Eye (tissue), 1 donor: ENCODE measurements at places on chromosomes 1 and 21.

- no peak for DNase-seq
Measured at GRCh38 chr1:204112876-204113730, 38.7 kb downstream of the ETNK2 start.

GRCh38 chr1:39687243-39687642 is 4.0 kb downstream of the HPCAL4 start:
- DNase-seq: no peak

GRCh38 chr1:175400766-175401165 is 208.2 kb upstream of the KIAA0040 start:
- DNase-seq: no peak

DNA sequence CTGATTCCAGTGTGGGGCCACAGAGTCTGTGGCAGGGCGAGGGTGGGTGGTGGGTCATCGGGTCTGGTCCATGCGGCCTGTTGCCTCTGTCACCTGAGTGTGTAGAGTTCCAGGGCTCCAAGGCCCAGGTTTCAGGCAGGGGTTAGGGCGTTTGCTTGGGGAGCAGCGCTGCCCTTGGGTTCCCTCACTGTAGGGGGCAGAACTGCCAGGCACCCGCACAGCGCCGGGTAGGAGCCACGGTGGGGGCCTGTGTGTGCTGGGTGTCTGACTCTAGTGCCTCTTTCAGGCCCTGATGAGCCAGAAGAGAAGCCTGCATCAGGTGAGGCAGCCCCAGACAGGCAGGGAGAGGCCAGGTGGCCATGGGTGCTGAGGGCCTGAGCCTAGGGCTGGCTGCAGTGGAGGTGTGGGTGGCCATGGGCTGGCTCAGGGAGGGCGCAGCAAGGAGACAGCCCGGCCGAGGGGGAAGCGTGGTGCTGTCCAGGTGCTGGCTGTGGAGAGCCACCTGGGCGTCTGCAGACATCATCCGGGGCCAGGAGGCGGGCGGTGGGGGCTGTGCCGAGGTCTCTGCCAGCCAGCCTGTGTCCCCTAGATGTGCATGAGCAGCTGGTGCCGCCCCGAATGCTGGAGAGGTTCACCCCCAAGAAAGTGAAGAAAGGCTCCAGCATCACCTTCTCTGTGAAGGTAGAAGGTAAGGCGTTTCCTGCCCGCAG is 72.3 kb downstream of the TRIM11 start:
- no peak for DNase-seq

- peak; percentile 62 for DNase-seq
Measured at GRCh38 chr1:19645411-19646251, 1.5 kb downstream of the NBL1 start.

- no peak for DNase-seq
Measured at GRCh38 chr1:76073481-76073880, 1.1 kb upstream of the ST6GALNAC3 start.

GRCh38 chr1:230137337-230137815 is 70.3 kb downstream of the GALNT2 start:
- no peak for DNase-seq

DNA sequence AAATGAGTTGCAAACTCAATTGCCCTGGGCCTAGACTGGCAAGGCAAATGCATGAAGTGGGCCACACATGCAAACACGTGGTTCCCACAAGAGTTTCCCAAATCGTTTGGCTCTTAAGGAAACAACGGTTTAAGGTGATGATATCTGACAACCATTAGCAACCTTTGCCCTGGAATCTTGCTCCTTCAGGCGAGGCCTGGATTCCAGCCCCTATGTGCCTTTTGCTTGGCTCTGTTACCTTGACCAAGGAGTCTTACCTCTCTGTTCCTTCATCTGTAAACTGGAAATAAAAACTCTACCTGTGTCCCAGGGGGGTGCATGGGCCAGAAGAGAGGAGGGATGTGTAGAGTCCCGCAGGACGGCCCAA is 72.1 kb upstream of the CASZ1 start:
- DNase-seq: no peak

DNA sequence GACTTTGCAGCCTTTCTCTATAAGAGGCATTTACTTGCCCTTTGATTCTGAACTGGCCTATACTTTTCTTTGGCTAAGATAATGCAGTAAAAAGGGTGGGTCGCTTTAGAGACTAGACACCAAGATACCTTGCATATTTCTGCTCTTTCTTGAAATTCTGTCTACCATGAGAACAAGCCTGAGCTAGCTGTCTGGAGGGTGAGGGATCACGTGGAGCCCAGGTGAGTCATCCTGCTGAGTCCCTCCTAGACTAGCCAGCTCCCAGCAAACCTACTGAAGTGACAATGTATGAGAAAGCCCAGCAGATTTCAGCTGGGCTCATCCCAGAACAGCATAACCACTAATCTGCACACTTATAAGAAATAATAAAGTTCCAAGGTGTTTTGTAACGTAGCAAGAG is 408.0 kb upstream of the KAZN start:
- DNase-seq: no peak

GRCh38 chr1:187626056-187626455 is 797.3 kb downstream of the PLA2G4A start:
- no peak for DNase-seq

DNA sequence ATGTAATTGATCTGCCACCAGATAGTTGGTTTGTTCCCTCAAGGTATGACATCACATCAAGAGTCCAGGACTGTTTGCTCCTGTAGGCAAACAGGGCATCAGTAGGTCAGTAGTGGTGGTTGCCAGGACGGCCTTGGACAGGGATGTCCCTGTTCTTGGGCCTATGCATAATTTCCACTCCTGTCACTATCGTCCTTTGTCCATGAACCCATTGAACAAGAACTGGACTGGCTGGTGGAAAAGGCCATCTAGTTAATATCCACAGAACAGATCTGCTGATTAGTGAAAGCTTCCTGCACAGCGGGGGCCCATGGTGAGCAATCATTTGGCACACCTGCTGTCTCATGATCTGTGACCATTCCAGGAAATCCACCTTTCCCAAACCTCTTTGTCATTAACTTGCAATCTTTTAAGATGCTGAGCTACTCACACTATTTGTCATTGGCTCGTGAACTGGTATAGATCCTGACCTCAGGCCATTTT is 12.4 kb upstream of the BSDC1 start:
- DNase-seq: no peak

GRCh38 chr1:149843431-149844041 is 55.8 kb upstream of the BOLA1 start:
- DNase-seq: peak; percentile 75

DNA sequence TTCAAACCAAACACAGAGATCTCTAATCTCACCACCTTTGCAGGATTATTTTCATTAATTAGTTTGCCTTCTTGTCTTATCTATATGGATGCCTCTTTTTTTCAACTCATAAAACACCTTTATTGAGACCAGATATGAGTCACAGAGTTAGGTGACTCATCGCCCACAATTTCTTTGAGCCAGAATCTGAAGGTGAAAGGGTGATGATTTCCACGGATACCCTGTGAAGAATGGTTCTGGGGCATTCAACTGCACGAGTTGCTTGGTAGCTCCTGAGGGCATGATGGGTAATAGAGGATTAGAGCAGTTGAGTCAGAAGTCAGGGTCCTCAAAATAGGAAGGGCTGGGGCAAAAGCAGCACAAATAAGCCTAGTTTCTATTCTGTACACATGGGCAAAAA is 128.2 kb downstream of the TBX19 start:
- no peak for DNase-seq

- DNase-seq: peak; percentile 92
Measured at GRCh38 chr1:179809506-179810366, 66.6 kb downstream of the FAM163A start.

GRCh38 chr1:209432443-209432825 is 151.1 kb upstream of the CAMK1G start:
- no peak for DNase-seq

DNA sequence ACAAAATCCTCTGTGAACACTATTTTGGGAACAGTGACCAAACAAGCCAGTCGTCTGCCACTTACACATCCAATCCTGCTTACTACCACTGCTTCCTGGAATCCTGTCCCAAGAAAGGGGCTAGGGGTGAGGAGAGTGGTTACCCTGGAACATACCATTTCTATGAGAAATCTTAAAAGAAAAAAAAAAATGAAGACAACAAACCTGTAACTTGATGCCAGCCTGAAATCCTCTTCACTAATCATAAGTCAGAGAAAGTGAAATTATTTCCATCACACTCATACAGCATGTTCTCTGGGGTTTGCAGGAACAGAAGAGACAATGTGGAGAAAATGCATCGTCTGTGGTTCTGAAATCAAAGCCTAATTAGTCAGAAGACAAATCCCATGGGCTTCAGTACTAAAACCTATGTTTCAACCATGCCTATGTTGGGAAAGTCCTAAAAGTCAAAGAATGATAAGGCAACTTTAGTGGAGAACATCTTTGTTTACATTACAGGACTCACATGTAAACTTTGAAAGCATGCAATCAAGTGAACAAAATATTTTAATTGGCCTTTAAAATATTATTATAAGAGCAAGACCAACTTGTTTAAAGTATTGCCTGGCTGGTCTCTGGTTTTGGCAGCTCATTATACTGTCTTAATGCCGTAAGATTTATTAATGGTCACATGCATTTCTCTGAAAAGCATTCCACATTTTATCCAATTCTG is 220.7 kb downstream of the LTN1 start:
- peak; percentile 11 for DNase-seq

DNA sequence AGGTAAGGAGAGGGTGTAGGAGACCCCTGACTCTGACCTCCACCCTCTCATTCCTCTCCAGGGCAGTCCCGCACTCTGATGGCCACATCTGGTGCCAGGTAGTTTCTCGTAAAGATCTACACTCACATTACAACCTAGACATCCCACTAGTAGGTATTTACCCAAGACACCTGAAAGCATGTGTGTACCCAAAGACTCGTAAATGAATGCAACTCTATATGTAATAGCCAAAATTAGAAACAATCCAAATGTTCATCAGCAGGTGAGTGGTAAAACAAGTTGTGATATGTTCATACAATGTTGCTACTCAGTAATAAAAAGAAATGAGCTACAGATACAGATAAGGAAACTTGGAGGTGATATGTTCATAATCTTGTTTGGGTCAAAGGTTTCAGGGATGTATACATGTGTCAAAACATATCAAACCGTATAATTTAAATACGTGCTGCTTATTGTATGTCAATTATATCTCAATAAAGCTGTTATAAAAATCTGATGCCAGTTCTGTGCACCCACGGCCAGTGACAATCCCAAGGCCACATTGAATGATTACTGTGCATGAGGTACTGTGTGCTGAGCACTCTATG is 37.8 kb upstream of the SLC2A1 start:
- no peak for DNase-seq

DNA sequence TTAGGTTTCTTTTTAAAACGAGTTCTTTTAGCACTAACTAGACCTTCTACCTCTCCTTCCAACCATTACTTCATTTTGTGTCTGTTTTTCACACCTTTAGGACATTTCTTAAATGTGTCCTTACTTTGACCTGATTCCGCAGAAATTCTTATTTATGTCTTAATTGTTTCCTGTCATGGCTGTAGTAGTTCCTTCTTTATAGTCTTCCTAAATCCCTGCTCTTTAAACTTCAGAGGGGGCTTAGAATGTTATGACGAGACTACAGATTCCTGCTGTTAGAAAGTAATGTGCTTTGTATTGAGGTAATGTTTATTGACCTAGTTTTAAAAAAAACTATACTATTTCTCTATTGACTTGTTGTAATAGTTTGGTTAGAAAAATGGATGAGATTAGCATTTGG is 70.4 kb downstream of the HMCN1 start:
- no peak for DNase-seq

- DNase-seq: no peak
Measured at GRCh38 chr1:16275591-16275990, 38.6 kb upstream of the CPLANE2 start.

- no peak for DNase-seq
Measured at GRCh38 chr1:37472994-37473393, 1.4 kb upstream of the ZC3H12A start.

- no peak for DNase-seq
Measured at GRCh38 chr1:24222793-24223192, 35.7 kb upstream of the IFNLR1 start.

DNA sequence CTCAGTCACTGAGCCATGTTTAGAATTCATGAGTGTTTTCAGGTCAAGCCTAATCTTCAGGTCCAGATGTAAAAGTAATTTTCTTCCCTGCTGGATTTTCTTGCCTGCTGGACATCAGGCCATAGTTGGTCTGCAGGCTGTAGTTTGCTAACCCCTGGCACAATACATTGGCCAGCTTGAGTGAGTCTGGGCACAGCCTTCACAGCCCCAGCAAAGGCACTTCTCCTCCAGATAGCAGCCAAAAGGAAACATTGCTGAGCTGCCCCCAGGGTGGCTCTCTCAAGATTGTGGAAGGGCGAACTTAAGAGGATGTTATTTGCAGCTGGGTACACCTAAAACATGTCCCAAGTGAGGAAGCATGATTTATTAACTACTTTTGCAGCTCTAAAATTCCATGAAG is 126.8 kb downstream of the PIK3R3 start:
- DNase-seq: no peak

- no peak for DNase-seq
Measured at GRCh38 chr1:117025568-117025967, 24.0 kb downstream of the CD101 start.

DNA sequence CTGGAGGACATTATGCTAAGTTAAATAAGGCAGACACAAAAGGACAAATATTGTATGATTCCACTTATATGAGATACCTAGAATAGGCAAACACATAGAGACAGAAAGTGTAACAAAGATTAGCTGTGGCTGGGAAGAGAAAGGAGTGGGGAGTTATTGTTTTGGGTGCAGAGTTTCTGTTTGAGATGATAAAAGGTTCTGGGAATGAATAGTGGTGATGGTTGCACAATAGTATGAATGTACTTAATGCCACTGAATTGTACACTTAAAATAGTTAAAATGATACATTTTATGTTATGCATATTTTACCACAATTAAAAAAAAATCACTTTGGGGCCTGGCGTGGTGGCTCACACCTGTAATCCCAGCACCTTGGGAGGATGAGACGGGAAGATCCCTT is 21.2 kb upstream of the ERO1B start:
- DNase-seq: no peak

DNA sequence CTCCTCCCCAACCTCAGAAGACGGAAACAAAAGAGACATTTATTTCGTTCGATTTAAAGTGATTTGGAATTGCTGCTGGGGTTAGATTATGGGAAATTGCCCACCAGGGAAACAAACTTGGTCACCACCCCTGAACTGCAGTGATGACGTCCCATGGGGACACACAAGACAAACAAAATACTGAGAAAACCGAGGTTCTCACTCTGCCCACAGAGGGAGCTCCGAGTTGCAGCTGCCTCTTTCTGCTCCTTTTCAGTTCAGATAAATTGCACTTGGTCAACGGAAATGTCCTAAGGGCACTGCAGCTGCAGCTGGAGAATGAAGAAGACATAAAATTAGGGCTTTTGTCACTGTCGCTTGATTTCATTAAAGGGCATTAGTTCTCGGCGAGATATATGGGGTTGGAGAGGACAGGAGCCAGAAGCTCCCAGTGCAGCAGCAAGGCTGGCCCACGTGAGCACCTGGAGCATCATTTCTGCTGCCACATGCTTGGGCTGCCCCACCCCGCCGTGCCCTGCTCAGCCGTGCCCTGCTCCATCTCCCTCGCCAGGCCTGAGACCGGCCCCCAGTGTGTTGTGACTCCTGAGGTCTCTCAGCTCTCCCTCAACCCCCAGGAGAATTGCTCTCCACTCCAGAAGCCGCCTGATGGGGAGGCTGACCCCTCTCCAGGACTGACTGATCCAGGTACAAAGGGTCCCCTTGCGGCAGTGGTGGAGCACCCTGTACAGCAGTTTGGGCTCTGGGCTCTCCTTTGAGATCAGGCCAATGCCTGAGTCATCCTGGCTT is 231.7 kb upstream of the AJAP1 start:
- peak; percentile 29 for DNase-seq

- no peak for DNase-seq
Measured at GRCh38 chr1:40399984-40400704, 26.6 kb downstream of the SMAP2 start.
